ENCODE measurements at places on chromosomes 7 and 10.

DNA sequence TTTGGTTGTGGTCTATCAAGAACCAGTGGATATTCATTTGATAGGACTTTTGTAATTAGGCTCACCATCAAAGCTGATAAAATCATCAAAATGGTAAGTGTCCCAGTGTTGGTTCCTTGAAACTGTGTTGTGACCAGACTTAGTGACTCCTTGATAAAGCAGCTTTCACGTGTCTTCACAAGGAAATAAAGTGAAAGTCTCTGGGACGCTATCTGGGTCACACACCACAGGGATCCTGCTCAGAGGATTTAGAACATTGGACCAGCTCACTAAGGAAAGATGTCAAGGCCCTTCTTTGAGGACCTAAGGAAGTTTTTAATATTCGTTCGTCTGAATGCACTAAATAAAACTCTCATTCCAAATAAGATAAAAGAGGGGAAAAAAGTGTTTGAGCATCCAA is 193.1 kb downstream of the RNLS start:
- DNase-seq = no peak

DNA sequence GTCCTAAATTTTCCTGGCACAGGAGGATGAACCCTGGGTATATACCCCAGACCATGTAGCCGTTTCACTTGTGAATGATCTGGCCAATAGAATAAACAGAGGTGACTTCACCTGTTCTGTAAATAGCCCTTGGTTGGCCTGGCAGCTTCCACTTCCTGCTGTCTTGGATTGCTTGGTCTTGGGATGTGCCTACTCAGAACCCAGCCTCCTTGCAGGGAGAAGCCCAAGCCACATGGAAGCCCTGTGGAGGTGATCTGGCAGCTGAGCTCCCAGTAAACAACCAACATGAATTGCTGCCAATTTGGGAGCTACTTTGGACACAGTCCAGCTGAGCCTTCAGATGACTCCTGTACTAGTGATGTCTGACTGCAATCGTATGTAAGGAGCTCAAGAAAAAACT is 4.8 kb upstream of the RAPGEF5 start:
- no peak for DNase-seq

- DNase-seq = no peak
These were observed 229.9 kb downstream of the RPS24 start for GRCh38 chr10:78263521-78263988.

DNA sequence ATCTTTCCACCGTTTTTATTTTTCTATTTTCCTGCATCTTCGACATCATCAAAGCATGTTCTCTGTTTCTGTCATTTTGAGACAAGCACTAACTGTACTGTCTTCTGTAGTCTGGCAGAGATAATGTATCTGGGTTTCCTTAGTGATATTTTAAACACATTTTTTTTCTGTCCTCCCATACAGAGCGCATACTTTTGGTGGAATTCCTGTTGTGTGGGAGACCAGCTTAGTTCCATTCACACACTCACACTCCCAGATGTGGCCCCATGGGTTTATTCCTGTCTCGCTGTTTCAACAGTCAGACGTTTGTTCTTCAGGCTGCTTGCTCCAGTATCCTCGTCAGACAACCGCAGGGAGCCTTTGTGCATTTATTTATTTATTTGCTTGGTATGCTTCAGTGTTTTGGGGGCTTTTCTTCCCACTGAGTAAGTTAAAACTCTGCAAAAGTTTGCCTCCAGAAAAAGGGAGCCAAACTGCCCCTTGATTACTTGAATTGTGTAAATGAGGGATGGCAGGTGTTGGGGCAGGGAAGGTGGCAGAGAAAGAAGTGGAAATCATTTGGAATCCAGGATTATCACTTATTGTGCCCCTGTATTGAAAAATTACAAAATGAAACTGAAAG is 456.8 kb upstream of the KLF6 start:
- DNase-seq = no peak

DNA sequence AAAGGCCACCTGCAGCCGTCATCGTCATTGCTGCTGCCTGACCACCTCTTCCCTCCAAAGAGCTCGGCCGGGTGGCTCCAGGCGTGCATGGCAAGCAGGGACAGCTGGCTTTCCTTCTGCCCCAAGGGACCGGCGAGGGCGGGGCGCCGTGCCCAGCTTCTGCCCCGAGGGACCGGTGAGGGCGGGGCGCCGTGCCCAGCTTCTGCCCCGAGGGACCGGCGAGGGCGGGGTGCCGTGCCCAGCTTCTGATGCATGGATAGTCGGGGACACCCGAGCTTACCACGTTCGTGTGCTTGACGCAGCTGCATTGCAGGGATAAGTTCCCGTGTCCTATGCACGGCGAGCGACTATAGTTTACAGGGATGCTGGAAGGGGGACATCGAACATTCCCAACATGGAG is 27.0 kb downstream of the CFAP46 start:
- no peak for DNase-seq

DNA sequence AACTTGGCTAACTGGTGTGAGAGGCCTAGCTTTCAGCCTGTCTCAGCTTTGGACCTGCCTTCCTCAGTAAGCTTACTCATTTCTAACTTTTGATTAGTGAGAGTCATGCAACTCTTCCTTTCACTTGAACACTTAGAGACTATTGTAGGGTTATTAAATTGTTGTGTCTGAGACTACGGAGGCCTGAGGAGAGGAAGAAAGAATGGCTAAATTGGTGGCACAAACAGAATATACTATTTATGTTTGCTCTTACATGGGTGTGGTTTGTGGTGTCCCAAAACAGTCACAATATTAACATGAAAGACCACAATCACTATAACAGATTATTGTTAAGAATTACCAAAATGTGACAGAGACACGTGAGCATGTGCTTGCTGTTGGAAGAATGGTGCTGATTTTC is 82.1 kb downstream of the TRIM24 start:
- DNase-seq = no peak

- DNase-seq = peak; percentile 100
These were observed at the start of gene LAMTOR4 for GRCh38 chr7:100148559-100149328. Gene LAMTOR4 (plus strand): TSS chr7:100148918. CDS start chr7:100148973, 55 bp downstream.

GRCh38 chr10:73110345-73110849 is at the start of gene NUDT13:
Gene NUDT13 (plus strand): TSS chr10:73110455. CDS start chr10:73114366, 3,911 bp downstream.
- DNase-seq = no peak

DNA sequence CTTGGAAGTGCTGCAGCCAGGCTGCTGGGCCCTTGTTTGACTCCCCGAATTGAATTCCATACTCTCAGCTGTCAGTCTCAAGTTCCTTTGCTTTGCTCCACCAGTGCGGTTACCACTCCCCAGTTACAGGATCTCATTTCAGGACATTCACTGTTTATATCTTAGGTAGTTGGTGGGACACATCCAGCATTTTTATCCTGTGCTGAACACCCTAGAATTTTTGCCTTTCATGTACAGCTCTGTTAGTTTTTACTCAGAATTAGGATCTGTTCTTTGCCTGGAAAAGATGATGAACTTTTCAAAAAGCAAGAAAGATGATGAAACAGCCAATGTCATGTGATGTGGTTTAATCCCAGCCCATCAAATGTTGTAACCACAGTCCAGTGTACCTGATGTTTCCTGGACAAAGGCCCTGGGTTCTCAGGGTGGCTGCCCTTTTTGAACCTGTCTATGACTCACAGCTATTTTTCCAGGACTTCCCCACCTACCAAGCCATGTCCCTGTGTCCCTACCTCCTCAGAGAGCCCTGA is 149.7 kb downstream of the NOC3L start:
- no peak for DNase-seq

GRCh38 chr7:13111230-13111629 is 423.8 kb downstream of the ARL4A start:
- DNase-seq = no peak

GRCh38 chr7:6640246-6640721 is 3.2 kb downstream of the ZNF316 start:
- no peak for DNase-seq

DNA sequence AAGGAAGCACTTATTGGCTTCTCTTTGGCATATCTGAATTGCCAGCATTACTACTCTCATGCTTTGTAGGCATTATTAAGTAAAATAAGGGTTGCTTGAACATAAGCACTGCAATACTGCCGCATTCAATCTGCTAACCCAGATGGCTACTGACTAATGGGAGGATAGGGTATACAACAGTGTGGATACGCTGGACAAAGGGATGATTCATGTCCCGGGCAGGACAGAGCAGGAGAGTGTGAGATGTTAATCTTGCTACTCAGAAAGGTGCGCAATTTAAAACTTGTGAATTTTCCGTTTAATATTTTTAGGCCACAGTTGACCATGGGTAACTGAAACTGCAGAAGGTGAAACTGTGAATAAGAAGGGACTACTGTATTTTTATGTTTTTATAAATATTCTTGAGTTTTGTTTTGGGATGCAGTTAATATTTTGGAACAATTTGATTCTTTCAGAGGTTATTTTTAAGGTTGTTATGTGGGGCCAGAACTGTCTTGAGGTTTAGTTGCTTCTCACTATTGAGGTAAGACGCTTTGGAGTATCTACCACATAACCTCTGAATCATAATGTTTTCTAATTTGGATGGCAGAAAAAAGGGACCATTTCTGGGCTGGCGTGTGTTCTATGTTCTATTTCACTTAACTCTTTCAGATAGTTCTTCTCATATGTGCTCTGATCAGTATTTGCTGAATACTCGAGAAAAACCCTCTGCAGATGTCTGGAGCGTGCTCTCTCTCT is 75.7 kb upstream of the SYPL1 start:
- no peak for DNase-seq

DNA sequence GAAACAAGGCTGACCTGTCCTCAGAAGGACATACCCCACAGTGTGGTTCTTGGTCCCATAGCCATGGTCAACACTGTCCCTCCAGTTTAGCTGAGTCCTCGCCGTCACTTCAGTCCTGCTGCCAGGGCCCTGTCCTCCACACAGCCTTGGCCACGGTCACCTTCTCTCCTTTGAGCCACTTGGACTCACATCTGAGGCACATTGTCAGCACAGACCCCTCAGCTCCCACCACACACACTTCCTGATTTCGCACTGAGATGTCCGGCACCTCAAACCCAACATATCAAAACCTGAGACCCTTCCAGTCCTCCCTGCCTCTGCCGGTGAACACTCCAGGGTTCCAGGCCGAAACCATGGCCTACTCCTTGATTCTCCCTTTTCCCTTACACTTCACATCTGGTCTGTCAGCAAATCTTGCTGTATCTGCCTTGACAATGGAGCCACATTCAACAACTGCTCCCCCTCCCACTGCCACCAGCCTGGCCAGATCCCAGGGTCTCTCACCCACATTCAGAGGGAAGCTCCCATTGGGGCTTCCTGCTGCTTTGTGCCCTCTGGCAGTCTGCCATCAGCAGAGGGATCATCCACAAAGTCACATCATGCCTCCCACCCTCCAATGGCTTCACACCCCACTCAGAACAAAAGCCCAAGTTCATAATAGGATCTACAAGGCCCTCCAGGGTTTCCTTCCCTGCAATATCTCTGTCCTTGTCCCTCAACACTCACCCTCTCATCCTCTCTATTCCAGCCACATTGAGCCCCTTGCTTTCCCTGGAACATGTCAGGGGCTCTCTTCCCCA is 219.6 kb upstream of the SHH start:
- DNase-seq = no peak

DNA sequence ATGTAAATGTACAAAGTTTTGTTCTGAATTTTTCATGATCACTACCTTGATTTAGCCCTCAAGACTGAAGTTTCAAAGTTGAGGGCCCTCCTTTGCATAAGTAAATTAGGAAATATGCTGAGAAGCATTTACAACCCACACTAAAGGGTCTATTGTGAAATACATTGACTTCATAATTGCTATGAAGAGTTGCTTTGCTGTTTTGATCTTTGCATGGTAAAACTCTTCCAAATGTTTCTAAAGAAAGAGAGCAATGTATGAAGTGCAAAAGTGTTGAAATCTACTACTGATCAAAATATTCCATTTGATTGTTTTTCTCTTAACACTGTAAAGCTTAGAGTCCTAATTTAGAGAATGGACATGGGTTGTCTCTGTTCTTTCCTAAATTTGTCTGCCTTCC is 77.2 kb downstream of the C7orf25 start:
- no peak for DNase-seq

- peak; percentile 91 for DNase-seq
These were observed 2.6 kb downstream of the LDB1 start for GRCh38 chr10:102117391-102118159.

GRCh38 chr7:157843336-157844140 is 506.7 kb downstream of the DNAJB6 start:
- no peak for DNase-seq

DNA sequence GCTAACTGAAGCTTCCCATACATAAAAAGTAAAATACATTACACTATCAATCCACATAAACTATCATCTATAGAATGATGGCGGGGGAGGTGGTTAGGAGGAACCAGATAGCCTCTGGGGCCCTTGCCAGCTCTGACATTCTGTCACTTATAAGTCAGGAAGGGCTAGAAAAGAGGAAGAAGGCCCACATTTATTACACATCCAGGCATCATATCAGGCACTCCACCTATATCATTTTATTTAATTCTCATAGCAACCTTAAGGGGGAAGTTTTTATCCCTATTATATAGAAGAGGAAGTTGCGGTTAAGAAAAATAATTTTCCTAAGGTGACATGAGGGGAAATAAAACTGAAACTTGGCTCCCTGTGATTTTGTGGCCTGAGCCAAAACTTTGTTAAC is 29.9 kb downstream of the HEPACAM2 start:
- DNase-seq = peak; percentile 31

GRCh38 chr7:22858640-22859561 is 36.3 kb upstream of the TOMM7 start:
- no peak for DNase-seq

GRCh38 chr10:71790749-71791440 is 17.6 kb upstream of the VSIR start:
- no peak for DNase-seq

DNA sequence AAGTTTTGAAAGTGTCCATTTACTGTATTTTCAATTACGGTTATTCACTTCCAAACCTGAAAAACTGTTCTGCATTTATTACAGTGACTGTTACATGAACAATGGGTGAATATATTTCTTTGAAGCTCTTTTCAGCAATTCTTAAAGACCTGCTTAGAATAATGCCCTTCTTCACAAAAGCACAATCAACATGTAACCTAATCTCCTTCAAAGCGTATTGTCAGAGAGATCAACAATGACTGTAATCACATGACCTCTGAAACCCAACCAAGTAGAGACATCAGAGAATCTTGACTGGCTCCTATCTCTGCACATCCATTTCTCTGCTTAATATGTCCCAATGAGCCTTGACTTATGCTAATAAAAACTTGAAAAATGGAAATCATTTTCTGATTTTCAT is 126.7 kb downstream of the NRCAM start:
- no peak for DNase-seq

DNA sequence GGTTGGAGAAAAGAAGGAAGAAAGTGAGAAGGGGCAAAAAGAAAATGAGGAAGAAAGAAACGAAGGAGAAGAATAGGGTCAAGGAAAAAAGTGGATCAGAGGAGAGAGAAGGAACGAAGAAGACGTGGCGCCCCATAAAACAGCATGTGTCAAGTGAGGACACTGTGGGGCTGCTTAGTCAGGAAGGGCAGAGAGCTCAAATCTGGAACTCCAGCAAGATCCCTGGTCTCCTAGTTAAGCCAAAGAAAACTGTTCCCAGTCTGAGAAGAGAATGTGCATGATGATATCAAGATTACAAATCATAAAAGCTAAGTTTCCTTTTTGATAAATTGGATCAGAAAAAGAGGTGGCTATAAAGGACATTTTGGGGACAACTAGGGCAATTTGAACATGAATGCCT is 33.0 kb downstream of the CREB3L2 start:
- no peak for DNase-seq
